ENCODE measurements at places on chromosomes 2 and 18. TPM values are rescaled to one million over a fixed set of nuclear protein-coding genes. Genes with fewer than 3 reads are reported as not detected.

UGT1A5 gene
- not detected for polyA plus RNA-seq

ASAP2 gene
- polyA plus RNA-seq, result 0.06 TPM

PLEK gene
- 535 TPM for polyA plus RNA-seq

ANO7 gene
- not detected for polyA plus RNA-seq

GKN2 gene
- polyA plus RNA-seq, result not detected

SERPINB13 gene
- polyA plus RNA-seq, result not detected

CPLX4 gene
- polyA plus RNA-seq, result not detected

PLGLB2 gene
- not detected for polyA plus RNA-seq

HOXD1 gene
- polyA plus RNA-seq, result not detected

- no peak for DNase-seq
Observed at GRCh38 chr2:157761520-157761919, 114.6 kb downstream of the ACVR1 start.

- DNase-seq, result no peak
Observed at GRCh38 chr2:65159906-65160305, 30.0 kb upstream of the RAB1A start.

DNA sequence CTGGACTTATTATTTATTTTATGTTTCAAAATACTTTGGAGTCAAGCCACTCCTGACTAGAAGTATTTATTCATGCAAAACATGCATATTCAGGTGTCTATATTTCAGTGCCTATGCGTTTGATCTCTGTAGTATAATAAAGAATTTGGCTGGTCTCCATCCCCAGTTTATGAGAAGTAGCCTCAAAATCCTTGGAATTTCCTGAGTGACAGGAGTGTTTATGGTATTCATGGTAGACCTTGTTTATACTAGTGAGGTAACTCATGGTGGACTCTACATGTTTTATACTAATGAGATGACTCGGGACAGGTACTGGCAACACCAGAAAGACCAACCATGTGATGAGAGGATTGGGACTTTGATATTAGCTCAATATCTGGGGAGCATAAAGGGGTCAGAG lies 43.9 kb upstream of the CSRNP3 start:
- no peak for DNase-seq

DNA sequence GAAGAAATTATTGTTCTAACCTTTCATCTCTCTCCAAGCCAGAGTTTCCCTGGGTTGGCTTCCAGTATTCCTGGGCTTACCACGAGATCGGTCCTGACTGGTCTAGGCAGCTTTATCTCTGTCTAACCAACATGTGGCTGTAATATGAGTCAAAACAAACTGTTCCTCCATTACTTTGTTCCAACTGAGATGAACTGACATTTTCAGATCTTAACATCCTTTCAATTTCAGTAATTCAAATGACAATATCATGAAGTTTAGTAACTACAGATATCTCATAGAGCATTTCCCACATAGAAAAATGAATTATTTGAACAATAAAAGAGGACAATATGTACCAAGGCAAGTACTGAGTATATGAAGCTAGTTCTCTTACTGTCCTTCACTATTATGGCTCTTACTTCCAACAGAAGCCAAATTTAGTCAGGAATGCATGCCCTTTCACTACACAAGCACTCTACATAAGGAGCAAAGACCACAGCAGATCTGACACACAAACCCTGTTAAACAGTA lies 15.5 kb downstream of the SLC25A12 start:
- DNase-seq, result no peak

DNA sequence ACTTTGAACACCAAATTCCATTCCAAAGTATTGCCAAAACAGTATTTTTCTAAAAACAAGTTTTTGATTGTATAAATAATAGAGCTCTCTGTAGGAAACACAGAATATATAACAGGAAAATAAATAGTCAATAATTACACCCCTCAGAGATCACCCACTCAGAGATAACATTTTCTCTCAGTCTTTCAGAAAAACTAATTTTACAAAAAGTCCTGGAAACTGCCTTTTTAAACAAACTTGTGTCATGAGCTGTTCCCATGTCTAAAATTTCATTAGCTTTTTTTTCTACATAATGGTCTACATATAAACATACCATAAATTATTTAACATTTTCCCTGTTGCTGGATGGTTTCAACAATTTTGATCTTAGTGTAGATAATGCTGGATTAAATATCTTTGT lies 1.2 kb upstream of the WDSUB1 start:
- DNase-seq, result no peak

DNA sequence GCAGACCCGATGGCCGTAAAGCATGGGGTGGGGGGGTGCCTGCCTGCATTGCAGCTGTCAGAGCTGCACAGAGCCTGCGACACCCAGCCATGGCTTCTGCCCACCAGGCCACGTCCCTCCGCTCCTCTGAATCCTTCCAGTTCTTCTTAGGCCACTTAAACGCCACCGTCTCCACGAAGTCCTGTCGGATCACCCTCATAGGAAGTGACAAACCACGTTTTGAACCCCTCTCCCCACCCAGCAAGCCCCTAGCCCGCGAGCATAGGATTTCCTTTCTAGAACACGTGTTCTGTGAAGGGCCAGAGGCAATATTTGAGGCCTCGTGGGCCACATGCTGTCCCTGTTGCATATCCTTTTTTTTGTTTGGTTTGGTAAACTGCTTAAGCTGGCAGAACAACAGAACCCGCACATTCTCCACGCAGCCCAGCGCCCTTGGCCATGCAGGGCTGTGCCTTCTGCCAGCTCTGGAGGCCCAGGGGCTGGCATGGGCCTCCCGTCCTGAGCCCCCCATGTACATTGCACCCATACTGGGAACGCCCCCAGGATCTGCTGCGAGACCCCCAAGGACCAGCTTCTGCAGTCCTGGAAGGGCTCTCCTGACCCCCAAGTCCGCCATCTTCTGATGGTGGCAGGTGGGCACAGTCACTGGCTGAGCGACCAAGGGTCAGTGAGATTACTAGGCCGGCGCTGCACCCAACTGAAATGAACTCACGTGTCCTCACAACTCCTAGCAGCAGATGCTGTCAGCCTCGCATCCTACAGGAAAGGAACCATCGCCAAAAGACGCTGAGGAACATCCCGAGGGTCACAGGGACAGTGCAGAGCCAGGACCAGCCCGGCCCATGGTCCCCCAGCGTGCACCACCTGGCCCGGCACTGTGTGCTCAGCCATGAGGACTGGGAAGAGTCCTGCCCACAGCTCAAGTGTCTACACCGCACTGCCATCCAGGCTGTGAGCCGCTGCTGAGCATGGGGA lies 35.1 kb downstream of the ADI1 start:
- no peak for DNase-seq

DNA sequence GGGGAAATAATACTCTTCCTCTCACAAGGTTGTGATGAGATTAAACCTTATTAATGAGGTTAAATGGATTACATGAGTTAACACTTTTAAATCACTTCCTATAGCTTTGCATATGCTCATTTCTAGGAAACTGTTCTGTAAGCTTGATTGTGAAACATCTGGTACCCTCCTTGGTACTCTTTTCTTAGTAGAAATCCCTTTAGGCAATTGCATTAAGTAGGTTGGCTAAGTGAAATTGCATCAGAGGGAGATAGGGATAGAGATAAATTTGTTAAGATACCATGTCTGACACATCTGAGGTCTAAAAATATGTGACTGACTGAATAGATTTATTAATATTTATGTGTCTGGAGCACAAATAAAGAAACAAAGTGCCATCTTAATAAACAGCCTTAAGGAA lies 275.9 kb upstream of the MAP2 start:
- no peak for DNase-seq

GRCh38 chr2:148926981-148927401 lies 52.0 kb downstream of the KIF5C start:
- DNase-seq, result no peak

- DNase-seq, result no peak
Observed at GRCh38 chr2:102421890-102422759, 835 bp upstream of the IL18RAP start.

DNA sequence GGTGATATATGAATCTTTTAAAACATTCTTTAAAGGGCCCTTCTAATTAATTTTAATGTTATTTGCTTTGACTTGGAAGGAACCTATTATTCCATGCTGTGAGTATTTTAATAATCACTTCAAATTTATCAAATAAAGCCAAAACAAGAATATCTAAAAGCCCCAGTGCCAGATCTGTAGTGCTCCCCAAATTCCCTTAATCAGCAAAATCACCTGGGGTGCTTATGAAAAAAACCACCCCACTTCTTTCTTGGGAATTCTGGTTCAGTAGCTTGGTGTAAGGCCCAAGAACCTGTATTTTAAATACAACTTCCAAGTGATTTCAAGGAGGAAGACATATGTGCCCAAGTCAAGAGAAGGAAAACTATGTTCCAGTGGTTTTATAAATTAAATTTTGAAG lies 202.4 kb upstream of the OSR1 start:
- no peak for DNase-seq

- no peak for DNase-seq
Observed at GRCh38 chr2:123364243-123364896, 660.7 kb upstream of the CNTNAP5 start.
